ENCODE measurements at places on chromosomes 5 and 9. TPM values are rescaled to one million over a fixed set of nuclear protein-coding genes. Genes with fewer than 3 reads are reported as not detected.

DNA sequence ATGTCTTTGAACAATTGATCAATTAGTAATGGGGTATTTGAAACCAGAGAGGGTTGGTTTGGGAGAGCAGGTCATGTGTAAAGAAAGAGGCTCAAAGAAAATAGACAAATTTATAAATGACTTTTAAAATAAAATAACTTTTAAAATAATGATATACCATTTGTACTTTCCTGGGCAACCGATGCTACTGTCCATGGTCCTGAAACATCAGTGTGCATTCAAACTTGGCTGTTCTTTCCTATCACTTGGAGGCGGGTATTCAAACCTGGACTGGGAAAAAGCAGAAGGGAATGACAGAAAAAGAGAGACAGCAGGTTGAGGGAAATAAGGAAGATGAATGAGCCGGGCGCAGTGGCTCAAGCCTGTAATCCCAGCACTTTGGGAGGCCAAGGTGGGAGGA lies 1446.4 kb upstream of the WWC1 start:
- peak; percentile 28 for DNase-seq

DNA sequence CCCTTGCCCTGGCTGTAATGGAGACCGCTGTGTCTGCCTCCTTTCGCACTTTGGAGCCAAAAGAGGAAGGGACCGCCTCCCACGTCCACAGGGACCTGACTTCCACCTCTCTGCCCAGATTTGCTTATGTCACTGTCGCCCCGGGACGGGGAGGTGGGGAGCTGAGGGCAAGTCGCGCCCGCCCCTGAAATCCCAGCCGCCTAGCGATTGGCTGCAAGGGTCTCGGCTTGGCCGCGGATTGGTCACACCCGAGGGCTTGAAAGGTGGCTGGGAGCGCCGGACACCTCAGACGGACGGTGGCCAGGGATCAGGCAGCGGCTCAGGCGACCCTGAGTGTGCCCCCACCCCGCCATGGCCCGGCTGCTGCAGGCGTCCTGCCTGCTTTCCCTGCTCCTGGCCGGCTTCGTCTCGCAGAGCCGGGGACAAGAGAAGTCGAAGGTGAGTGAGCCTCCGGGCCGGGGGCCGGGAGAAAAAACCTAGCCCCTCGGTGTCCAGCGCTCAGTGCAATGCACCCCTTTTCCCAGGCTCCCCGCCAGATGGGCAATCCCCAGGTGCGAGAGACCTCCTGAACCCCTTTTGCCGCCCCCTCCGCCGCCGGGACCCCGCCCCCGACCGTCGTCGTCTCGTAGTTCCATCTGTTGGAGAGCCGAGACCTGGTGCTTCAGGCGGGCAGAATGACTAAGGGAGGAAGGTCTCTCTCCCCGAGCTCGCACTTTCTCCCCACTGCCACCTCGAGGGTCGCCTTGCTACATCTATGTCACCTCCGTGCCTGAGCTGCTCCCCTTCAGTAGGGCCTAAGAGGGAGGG lies at the start of gene GPX3:
TSS of gene GPX3 (plus strand) at position 288 of the 807 bp plus-strand sequence. CDS start at position 352, 64 bp downstream.
- peak; percentile 95 for DNase-seq

DNA sequence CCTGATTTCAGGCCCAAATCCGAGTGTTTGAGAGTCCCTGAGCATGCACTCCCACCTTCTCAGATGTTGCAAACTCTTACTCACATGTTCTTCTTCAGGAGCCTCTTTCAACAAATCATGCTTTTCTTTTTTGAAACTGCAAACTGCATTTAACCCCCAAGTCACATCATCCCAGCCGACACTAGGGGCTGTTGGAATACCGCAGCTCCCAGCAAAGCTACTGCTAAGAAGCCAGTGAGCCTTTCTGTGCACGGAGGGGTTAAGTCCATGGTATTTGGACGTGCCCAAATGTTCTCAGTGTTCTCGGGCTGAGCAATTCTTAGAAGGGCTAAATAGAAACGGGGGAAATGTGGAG lies 282.9 kb downstream of the NFIB start:
- DNase-seq: peak; percentile 57

DNA sequence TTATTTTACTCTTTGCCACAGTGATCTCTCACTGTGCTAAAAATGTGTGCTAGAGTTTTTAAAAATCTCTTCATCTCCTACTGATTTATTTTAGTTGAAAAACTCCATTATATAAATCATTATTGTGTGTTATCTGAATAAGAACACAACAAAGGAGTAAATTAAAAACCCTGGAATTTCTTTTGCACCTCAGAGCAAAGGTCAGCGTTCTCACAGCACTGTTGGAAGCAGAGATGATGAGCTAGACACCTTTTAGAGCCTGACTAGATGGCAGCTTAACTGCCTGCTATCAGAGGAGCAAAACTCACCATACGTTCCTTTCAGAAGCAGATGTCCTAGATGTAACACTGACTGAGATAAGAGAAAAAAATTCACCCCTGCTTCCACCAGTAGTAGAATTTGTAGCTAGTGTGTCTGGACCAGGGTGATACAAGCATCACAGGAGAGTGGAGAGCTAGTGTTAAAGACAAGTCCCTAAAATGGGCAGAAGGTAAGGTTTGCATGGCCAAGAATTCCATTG lies 147.1 kb downstream of the ENTREP1 start:
- no peak for DNase-seq

DNA sequence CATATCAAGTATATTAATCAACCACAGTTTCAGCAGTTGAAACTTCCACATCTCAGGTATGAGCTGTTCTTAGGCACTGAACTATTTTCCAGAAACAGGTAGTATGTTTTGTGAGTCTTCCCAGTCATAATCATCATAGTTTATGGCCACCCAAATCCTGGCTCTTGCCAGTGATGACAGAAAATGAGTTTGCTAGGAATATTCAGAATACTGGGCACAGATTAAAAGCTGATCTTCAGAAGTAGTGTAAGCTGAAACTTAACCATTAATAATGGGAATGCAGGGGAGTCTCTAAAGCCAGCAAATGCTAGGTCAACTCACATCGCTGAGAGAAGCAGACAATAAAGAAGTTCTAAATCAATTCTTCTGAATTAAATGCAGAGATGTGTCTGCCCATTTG lies 64.5 kb downstream of the PLPP1 start:
- DNase-seq: no peak

- no peak for DNase-seq
These were observed 68.3 kb downstream of the IQGAP2 start for GRCh38 chr5:76471406-76471805.

DNA sequence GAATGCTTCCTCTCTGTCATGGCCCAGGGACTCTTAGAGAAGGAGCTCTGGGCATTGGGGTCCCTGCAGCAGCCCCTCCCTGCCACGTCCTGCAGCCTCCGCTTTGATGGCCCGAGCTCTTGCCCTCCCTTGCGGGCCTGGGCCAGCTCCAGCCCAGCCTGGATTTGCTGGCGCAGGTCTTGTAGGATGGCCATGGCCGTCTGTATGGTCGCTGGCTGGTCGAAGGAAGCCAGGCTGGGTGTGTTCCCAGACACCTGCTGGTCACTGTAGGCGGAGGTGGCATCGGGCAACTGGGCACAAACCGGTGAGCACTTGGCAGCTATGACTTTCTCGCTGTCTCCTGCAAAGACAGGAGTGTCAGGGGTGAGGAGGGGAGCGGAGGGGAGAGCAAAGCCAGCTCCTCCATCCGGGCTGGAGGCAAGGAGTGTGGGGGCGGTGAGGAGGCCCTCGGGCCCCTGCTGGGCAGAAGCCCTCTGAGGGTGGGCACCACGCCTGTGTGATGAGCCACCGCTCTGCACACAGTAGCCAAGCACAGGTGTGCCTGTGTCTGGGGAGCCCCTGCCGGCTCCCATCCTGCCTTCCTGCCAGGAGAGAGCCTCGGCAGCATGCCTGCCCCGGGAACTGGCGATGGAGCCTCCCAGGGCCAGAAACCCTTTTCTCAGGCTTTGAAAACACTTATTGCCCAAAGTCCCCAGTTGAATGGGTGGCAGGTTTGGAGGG lies 12.4 kb downstream of the CCDC187 start:
- DNase-seq: no peak

DNA sequence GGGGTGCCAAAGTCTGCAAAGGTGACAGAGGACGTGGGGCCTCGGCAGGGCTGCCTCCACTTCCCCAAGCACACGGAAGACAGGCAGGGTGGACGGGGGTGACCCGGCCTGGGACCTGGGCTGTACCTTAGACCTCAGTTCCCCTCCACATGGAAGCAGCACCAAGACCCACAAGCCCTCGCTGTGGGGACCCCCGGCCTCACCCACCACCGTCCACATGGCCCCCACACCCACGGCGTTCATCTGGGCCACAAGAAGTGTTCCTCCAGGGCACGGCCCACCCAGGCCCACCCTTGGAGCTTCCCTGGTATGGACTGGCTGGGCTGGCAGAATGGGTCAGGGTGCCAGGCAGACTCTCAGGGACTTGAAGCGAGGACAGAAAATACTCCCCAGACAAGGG lies 45.8 kb upstream of the NKD2 start:
- DNase-seq: no peak

DNA sequence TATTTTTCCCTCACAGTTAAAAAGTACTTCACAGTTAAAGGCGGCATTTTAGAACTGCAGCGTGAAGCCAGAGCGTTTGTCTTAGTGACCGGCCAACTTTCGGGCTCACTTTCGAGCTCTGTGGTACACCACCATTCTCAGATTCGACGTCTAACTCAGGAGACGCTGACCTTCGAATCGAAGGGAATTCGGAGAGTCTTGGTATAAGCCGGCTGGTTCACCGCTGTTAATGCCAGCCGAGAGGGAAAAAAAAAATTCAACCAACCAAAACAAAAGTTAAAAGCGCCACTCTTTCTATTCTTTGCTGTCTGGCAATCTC lies 544 bp upstream of the SNX24 start:
- peak; percentile 30 for DNase-seq

DNA sequence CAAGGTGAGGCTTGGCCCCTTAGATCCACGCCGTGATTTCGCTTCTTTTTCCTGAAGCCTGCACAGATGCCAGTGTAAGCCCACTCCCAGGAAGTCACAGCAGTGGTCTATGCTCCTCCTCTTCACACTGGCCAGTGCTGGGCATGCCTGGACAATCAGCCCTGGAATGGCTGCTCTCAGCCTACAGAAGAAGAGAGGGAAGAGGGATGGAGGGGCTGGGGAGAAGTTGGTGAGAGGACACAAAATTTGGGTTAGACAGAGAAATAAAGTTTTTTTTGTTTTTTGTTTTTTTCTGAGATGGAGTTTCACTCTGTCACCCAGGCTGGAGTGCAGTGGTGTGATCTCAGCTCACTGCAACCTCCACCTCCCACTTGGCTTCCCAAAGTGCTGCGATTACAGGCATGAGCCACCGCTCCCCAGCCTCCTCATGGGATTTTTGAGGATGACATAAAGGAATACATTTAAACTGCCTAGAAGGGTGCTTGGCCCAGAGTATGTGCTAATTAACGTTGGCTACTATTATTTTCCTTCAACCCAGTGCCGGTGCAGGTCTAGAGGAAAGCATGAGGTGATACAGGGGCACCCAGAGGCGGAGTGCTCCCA lies 830 bp downstream of the S100Z start:
- no peak for DNase-seq

- DNase-seq: no peak
These were observed 204.9 kb upstream of the NREP start for GRCh38 chr5:111961862-111962261.

Gene ZNF454
- total RNA-seq: 6.8 TPM

Gene APBA1
- total RNA-seq: 7.7 TPM

Measured in testis (tissue), 5 donors.